ENCODE measurements at places on chromosomes 2 and 18. TPM values are rescaled to one million over a fixed set of nuclear protein-coding genes. Genes with fewer than 3 reads are reported as not detected.

Gene EVX2
- total RNA-seq, result 0.11 TPM

Gene TGFA
- 0.21 TPM for total RNA-seq

Gene RAD51AP2
- total RNA-seq, result 0.12 TPM

Gene RBM44
- 0.67 TPM for total RNA-seq

Gene LCT
- not detected for total RNA-seq

GRCh38 chr2:150485871-150486538 is 1.5 kb downstream of the RND3 start:
- H3K27me3 ChIP-seq, result no peaks in the 10 kb centered on the region
- peaks cover 9% of the 10 kb centered on the region for H3K4me1 ChIP-seq

DNA sequence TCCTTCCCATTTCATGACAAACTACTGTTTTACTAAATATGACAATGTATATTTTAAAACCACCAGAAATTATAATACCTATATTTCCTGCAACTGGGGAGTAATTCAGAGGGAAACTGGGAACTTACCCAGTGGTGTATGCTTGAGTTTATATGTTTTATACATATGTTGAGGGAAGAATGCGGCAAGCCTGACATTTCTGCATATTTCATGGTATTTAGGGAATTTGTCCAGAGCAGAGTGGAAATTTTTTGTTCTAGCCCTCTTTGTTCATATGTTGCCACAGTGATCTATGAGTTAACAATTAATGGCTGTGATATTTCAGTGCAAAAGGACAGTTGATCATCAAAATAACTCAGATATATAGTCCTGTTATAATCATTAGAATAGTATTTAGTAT is 230.8 kb upstream of the VWC2L start:
- H3K4me3 ChIP-seq, result no peak overlapping the region
- no peaks in the 10 kb centered on the region for H3K36me3 ChIP-seq
- peaks cover 38% of the 10 kb centered on the region for H3K4me1 ChIP-seq
- no peaks in the 10 kb centered on the region for H3K27me3 ChIP-seq
- no peak overlapping the region for H3K27ac ChIP-seq
- no peak for DNase-seq

Gene PTPRN
- 0.36 TPM for total RNA-seq

GRCh38 chr2:137165968-137166367 is 400.6 kb downstream of the THSD7B start:
- no peak overlapping the region for H3K27ac ChIP-seq
- no peak overlapping the region for H3K4me3 ChIP-seq
- no peaks in the 10 kb centered on the region for H3K27me3 ChIP-seq
- H3K4me1 ChIP-seq, result no peaks in the 10 kb centered on the region
- no peaks in the 10 kb centered on the region for H3K36me3 ChIP-seq
